ENCODE measurements at places on chromosomes 16 and 17. TPM values are rescaled to one million over a fixed set of nuclear protein-coding genes. Genes with fewer than 3 reads are reported as not detected.

GRCh38 chr17:80380555-80381002 lies 34.4 kb upstream of the ENDOV start:
- H3K4me3 ChIP-seq: no peak overlapping the region
- no peak overlapping the region for H3K27ac ChIP-seq
- no peaks in the 10 kb centered on the region for H3K4me1 ChIP-seq
- no peak for DNase-seq

- DNase-seq: no peak
- H3K27ac ChIP-seq: no peak overlapping the region
- H3K4me1 ChIP-seq: peaks cover 6% of the 10 kb centered on the region
- no peaks in the 10 kb centered on the region for H3K27me3 ChIP-seq
- no peaks in the 10 kb centered on the region for H3K36me3 ChIP-seq
These were observed 14.3 kb downstream of the ARHGAP23 start for GRCh38 chr17:38442548-38442947.

GRCh38 chr16:8199390-8199789 lies 390.9 kb downstream of the TMEM114 start:
- H3K4me1 ChIP-seq: no peaks in the 10 kb centered on the region
- H3K36me3 ChIP-seq: peaks cover 13% of the 10 kb centered on the region
- no peaks in the 10 kb centered on the region for H3K27me3 ChIP-seq

DNA sequence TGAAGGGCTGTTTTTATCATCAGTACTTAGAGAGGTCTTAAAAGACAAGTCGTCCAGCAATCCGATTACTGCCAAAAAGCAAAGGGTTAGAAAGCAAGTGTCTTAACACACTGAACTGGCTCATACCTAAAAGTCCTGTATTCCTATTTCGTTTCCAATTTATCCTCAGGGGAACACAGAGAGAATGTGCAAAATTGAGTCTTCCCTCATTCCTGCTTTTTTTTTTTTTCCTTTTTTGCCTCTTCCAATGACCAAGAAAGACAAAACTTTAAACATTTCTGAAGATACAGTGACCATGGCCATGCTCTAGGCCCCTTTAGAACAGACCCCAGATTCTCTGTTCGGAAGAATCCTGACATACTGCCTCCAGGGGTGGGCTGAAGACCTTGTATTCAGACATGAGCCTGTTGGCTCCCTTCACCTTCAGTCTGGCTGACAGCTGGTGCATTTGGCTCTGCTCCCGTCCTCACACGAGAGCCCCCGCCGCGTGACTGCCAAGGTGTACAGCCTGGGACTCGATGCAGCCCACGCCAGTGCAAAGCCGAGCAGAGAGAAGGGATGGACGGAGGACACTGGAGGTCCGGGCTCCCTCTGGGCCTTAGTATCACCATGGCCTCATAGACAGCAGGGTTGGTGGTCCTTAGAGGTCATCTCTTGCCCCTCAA lies 47.0 kb downstream of the COTL1 start:
- no peak overlapping the region for H3K4me3 ChIP-seq
- H3K27me3 ChIP-seq: no peaks in the 10 kb centered on the region
- H3K36me3 ChIP-seq: peaks cover 20% of the 10 kb centered on the region
- H3K27ac ChIP-seq: no peak overlapping the region

The ZFP90 gene
- 14.8 TPM for total RNA-seq

- H3K4me1 ChIP-seq: no peaks in the 10 kb centered on the region
- no peak overlapping the region for H3K27ac ChIP-seq
- no peak overlapping the region for H3K4me3 ChIP-seq
- no peaks in the 10 kb centered on the region for H3K36me3 ChIP-seq
- DNase-seq: no peak
- no peaks in the 10 kb centered on the region for H3K27me3 ChIP-seq
These were observed 296.9 kb downstream of the TMEM114 start for GRCh38 chr16:8293413-8293812.

The KRT39 gene
- total RNA-seq: not detected

The PDILT gene
- not detected for total RNA-seq

GRCh38 chr16:31274831-31275816 lies 15.3 kb downstream of the ITGAM start:
- H3K36me3 ChIP-seq: no peaks in the 10 kb centered on the region
- no peaks in the 10 kb centered on the region for H3K4me1 ChIP-seq
- DNase-seq: peak; percentile 18

DNA sequence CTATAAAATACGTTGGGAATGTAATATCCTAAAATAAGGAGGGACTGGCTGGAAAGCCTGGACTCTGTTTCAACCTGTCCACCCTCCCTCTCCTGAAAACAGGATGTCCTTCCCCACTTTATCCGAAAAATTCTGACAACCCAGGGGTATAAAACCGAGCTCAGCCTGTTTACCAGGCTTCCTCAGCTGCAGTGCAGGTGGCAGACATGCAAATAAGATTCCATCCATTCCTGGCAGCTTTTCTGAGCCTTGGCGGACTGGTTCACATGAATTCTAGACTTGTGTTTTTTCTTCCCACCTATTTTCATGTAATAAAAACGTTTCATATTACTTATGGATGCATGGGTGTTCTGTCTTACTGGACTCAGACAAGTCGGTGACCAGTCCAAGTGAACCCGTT lies 479.3 kb downstream of the KCNJ18 start:
- DNase-seq: no peak
- peaks cover 12% of the 10 kb centered on the region for H3K36me3 ChIP-seq
- H3K4me3 ChIP-seq: no peak overlapping the region

DNA sequence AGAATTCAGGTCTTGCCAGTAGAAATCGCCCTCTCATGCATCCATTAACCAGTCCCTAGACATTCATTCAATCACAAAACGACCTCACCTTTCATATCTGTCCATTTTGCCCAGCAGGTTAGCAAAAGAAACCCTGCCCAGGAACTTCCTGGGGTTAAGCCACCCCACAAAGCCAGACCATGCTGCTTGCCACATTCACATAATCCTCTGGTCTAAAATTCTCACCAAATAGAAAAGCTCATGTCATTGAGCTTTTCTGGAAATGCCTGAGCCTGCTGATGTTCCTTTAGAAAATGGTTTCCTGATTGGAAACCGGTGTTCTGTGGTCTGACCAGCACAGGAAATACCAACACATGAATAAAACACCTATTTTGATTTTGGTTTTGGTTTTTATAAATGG lies 21.6 kb upstream of the DYNLRB2 start:
- no peak overlapping the region for H3K27ac ChIP-seq
- H3K4me3 ChIP-seq: no peak overlapping the region
- DNase-seq: no peak

The PNMT gene
- total RNA-seq: 2.3 TPM

GRCh38 chr17:79558091-79558900 lies 52.6 kb downstream of the RBFOX3 start:
- H3K36me3 ChIP-seq: peaks cover 5% of the 10 kb centered on the region
- no peak overlapping the region for H3K27ac ChIP-seq
- no peaks in the 10 kb centered on the region for H3K27me3 ChIP-seq
- no peak overlapping the region for H3K4me3 ChIP-seq
- DNase-seq: no peak
- no peaks in the 10 kb centered on the region for H3K4me1 ChIP-seq
